ENCODE measurements at places on chromosomes 5 and 9. TPM values are rescaled to one million over a fixed set of nuclear protein-coding genes. Genes with fewer than 3 reads are reported as not detected.

CENPK gene
- total RNA-seq = 88.8 TPM

PRUNE2 gene
- 0.50 TPM for total RNA-seq

AUH gene
- total RNA-seq = 49.2 TPM

CA9 gene
- 0.82 TPM for total RNA-seq

SPATA6L gene
- not detected for total RNA-seq

SLC9A3 gene
- total RNA-seq = 3.0 TPM

ADRA1B gene
- total RNA-seq = not detected

IFNB1 gene
- total RNA-seq = not detected

GRCh38 chr5:92378966-92379611 lies 996.0 kb upstream of the ARRDC3 start:
- H3K4me3 ChIP-seq = no peak overlapping the region
- H3K4me1 ChIP-seq = no peaks in the 10 kb centered on the region
- DNase-seq = no peak
- no peaks in the 10 kb centered on the region for H3K36me3 ChIP-seq

- no peaks in the 10 kb centered on the region for H3K36me3 ChIP-seq
- DNase-seq = no peak
- no peaks in the 10 kb centered on the region for H3K27me3 ChIP-seq
- no peaks in the 10 kb centered on the region for H3K4me1 ChIP-seq
These were observed 354.9 kb upstream of the ISL1 start for GRCh38 chr5:51028394-51028793.

DNA sequence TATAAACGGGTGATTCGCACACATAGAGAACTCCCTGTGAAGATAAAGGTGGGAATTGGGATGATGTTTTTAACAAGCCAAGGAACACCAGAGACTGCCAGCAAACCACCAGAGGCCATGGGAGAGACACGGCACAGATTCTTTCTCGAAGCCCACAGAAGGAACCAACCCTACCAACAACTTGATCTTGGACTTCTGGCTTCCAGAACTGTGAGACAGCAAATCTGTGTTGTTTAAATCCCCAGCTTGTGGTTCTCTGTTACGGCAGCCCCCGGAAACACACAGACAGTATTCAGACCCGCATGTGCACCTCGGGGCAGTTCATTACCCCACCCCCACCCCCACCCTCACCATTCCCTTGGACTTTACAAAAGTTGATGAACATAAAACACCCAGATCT lies 12.8 kb downstream of the AMBP start:
- DNase-seq = no peak
- H3K36me3 ChIP-seq = no peaks in the 10 kb centered on the region
- peaks cover 2% of the 10 kb centered on the region for H3K27me3 ChIP-seq
- no peak overlapping the region for H3K4me3 ChIP-seq
- no peak overlapping the region for H3K27ac ChIP-seq
- no peaks in the 10 kb centered on the region for H3K4me1 ChIP-seq

GRCh38 chr5:128196791-128197190 lies 113.2 kb downstream of the SLC12A2 start:
- H3K27me3 ChIP-seq = peaks cover 3% of the 10 kb centered on the region
- DNase-seq = no peak
- H3K27ac ChIP-seq = no peak overlapping the region
- no peak overlapping the region for H3K4me3 ChIP-seq

DNA sequence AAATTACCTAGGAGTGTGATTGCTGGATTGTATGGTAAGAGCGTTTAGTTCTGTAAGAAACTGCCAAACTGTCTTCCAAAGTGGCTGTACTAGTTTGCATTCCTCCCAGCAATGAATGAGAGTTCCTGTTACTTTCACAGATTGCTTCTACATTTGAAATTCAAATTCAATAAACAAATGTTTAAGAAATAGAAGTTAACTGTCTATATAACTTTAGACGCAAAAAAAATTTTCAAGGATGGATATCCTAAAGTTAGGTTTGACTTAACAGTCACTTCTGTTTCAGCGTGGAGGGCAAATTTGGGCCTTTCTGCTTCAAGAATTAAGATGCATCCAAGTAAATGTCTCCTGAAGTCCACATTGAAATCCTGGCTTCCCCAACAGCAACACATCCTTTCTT lies 445.6 kb downstream of the TAF11L14 start:
- no peak for DNase-seq
- H3K27me3 ChIP-seq = no peaks in the 10 kb centered on the region
- no peak overlapping the region for H3K4me3 ChIP-seq
- H3K27ac ChIP-seq = no peak overlapping the region
- no peaks in the 10 kb centered on the region for H3K4me1 ChIP-seq

GRCh38 chr5:53323511-53323910 lies 156.9 kb upstream of the FST start:
- H3K27ac ChIP-seq = no peak overlapping the region
- no peaks in the 10 kb centered on the region for H3K4me1 ChIP-seq
- H3K36me3 ChIP-seq = no peaks in the 10 kb centered on the region
- no peak for DNase-seq
- H3K27me3 ChIP-seq = no peaks in the 10 kb centered on the region
- H3K4me3 ChIP-seq = no peak overlapping the region

DNA sequence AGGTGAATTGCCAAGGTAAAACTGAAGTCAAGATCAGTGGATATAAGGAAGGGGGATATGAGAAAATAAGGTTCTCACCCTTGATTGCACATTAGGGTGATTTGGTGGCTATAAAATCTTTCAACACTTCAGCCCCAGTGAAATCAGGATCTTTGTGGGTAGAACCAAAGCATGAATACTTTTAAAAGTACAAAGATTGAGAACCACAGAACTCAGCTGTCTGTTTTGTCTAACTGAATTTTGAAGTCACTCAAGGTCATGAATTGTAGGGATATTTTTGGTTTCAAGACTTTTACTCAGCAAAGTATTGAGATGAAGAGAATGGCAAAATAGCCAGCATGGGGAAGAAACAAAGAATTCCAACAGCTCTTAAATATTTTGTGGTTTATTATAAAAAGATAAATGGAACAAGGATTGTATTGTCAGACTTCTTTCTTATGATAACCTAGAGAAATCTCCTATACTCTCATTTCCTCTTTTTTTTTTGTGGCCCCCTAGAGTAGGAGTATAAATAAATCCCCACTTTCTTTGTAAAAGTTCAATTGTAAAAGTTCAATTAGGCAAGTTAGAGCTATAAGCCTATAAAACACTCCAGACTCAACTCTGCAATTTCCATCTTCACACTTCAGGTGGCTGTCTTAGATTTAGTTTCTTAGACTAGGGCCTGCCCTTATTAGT lies 272.9 kb downstream of the PDE4D start:
- H3K4me1 ChIP-seq = no peaks in the 10 kb centered on the region
- no peak overlapping the region for H3K4me3 ChIP-seq
- DNase-seq = no peak
- H3K36me3 ChIP-seq = no peaks in the 10 kb centered on the region
- peaks cover 6% of the 10 kb centered on the region for H3K27me3 ChIP-seq

DNA sequence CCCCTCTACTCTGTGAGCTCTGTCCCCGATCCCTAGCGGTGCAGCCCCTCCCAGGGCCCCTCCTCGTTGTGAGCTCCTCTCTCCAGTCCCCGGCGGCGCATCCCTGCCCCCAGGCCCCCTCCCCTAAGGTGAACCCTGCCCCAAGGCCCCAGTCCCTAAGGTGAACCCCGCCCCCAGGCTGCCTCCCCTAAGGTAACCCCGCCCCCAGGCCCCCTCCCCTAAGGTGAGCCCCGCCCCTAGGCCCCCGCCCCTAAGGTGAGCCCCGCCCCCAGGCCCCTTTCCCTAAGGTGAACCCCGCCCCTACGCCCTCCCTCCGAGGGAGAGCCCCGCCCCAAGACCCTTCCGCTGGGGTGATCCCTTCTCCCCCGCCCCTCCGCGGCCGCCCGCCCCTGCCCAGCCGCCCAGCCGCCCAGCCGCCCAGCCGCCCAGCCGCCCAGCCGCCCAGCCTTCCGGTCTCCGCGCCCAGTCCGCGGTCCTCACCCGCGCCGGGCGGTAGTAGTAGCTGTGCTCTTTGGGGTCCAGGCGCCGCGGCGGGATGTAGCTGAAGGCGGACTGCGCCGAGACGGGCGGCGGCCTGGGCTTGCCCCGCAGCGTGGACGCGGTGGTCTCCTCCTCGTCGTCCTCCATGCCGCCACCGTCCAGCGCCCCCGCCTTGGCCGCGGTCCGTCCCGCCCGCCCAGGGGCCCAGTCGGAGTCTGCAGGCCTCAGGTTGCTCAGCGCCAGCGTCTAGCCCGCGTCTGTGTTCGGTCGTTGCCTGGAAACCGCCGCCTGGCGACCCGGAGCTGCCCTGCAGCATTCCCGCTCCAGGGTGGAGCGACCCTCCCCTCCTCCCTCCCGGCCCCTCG lies at the start of gene CFAP90:
TSS of gene CFAP90 (minus strand) at position 739 of the 845 bp plus-strand sequence. CDS start at position 627, 112 bp downstream.
- no peak within 1 kb of the TSS for H3K27ac ChIP-seq
- H3K36me3 ChIP-seq = peaks cover 4% of the 10 kb centered on the region
- peak; percentile 61 for DNase-seq
- H3K27me3 ChIP-seq = peaks cover 42% of the 10 kb centered on the region
- peak within 1 kb of the TSS; percentile 76 for H3K4me3 ChIP-seq

GRCh38 chr5:162221910-162222309 lies 154.3 kb downstream of the GABRG2 start:
- no peak overlapping the region for H3K4me3 ChIP-seq
- no peak overlapping the region for H3K27ac ChIP-seq
- DNase-seq = no peak
- H3K27me3 ChIP-seq = no peaks in the 10 kb centered on the region

- no peak for DNase-seq
- no peak overlapping the region for H3K27ac ChIP-seq
- H3K27me3 ChIP-seq = no peaks in the 10 kb centered on the region
- peaks cover 6% of the 10 kb centered on the region for H3K36me3 ChIP-seq
- H3K4me3 ChIP-seq = no peak overlapping the region
These were observed 25.4 kb downstream of the SRFBP1 start for GRCh38 chr5:121987052-121987684.

- no peaks in the 10 kb centered on the region for H3K36me3 ChIP-seq
- H3K4me3 ChIP-seq = no peak overlapping the region
- no peak overlapping the region for H3K27ac ChIP-seq
- DNase-seq = no peak
These were observed 413.4 kb upstream of the SLC30A5 start for GRCh38 chr5:68680366-68680765.

DNA sequence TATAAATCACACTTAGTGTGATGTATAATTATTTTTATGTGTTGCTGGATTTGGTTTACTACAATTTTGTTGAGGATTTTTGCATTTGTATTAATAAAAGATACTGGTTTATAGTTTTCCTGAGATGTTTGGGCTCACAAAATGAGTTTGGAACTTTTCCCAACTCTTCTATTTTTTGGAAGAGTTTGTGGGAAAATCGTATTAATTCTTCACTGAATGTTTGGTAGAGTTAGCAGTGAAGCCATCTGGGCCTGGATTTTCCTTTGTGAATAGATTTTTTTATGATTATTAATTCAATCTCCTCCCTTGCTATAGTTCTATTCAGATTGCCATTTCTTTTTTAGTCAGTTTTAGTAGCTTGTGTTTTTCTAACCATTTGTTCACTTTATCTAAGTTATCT lies 201.7 kb upstream of the NFIL3 start:
- peaks cover 40% of the 10 kb centered on the region for H3K27me3 ChIP-seq
- no peaks in the 10 kb centered on the region for H3K36me3 ChIP-seq
- no peaks in the 10 kb centered on the region for H3K4me1 ChIP-seq
- H3K4me3 ChIP-seq = no peak overlapping the region
- no peak overlapping the region for H3K27ac ChIP-seq

GRCh38 chr9:97073506-97073905 lies 34.6 kb upstream of the CTSV start:
- H3K27me3 ChIP-seq = peaks cover 32% of the 10 kb centered on the region
- H3K4me3 ChIP-seq = no peak overlapping the region
- no peaks in the 10 kb centered on the region for H3K4me1 ChIP-seq
- DNase-seq = no peak
- H3K27ac ChIP-seq = no peak overlapping the region

DNA sequence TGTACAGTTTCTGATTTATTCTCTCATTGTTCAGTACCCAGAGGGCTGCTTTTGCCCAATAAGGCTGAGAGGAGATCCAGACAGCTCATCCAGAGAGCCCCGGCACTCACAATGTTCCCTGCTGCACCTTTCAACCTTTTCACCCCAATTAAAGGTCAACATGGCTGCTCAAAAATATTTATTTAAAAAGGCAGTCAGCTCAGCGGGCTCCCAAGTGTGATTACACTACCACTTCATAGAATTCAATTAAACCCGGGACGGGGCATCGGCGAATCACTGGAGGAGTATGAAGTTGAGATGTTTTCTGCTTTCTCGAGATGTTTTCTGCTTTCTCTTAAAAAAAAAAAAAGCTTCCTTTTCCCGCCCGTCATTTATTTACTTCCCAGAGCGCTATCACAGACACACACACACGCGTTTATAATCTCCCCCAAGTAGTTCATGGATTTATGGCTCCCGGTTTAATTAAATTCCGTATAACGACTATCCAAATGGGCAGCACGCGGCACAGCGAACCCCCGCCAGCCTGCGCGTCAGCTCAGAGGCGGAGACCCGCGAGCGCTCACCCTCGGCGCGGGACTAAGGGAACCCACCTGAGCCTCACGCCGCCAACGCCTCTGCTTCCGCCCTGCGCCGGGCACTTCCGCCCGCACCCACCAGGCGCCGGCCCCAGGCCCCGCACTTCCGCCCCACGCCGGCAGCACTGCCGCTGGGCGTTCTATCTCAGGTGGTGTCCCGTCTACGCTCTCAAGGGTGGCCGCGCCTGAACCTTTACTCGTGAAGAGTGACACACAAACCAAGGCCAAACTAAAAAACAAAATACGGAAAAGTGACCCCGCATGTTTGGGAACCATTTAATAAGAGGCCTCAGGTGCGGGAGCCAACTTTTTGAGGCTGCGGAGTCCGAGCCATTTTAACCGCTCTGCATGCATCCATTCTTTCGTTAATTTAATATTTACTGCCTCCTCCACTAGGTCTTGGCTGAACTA lies at the start of gene C5orf63:
TSS of gene C5orf63 (minus strand) at position 642 of the 986 bp plus-strand sequence. CDS start 14,507 bp downstream, outside the sequence.
- peaks cover 18% of the 10 kb centered on the region for H3K4me1 ChIP-seq
- peak within 1 kb of the TSS; percentile 90 for H3K27ac ChIP-seq
- peak within 1 kb of the TSS; percentile 91 for H3K4me3 ChIP-seq
- H3K27me3 ChIP-seq = no peaks in the 10 kb centered on the region
- DNase-seq = peak; percentile 91
- peaks cover 11% of the 10 kb centered on the region for H3K36me3 ChIP-seq

DNA sequence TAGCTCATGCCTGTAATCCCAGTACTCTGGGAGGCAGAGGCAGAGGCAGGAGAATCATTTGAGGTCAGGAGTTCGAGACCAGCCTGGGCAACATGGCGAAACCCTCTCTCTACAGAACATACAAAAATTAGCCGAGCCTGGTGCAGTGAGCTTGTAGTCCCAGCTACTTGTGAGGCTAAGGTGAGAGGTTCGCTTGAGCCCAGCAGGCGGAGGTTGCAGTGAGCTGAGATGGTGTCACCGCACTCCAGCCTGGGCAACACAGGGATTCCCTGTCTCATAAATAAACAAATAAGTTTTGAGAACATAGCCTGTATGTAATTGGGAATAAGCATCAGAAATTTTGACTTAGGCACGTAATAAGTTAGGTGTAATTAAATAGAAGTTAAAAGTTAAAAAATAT lies 971.7 kb upstream of the COX7C start:
- no peak overlapping the region for H3K27ac ChIP-seq
- no peak overlapping the region for H3K4me3 ChIP-seq
- H3K4me1 ChIP-seq = no peaks in the 10 kb centered on the region
- DNase-seq = no peak
- no peaks in the 10 kb centered on the region for H3K27me3 ChIP-seq

Data from activated CD4-positive, alpha-beta T cell treated with anti-CD3 and anti-CD28 coated beads, Interleukin-2, amount 10 ng/mL, durations not matched to agents 24 days and 14 days (primary cell).